ENCODE measurements at places on chromosomes 5 and 9.
A peak's percentile ranks its signal among the peaks of the same experiment; 100 is the strongest.

DNA sequence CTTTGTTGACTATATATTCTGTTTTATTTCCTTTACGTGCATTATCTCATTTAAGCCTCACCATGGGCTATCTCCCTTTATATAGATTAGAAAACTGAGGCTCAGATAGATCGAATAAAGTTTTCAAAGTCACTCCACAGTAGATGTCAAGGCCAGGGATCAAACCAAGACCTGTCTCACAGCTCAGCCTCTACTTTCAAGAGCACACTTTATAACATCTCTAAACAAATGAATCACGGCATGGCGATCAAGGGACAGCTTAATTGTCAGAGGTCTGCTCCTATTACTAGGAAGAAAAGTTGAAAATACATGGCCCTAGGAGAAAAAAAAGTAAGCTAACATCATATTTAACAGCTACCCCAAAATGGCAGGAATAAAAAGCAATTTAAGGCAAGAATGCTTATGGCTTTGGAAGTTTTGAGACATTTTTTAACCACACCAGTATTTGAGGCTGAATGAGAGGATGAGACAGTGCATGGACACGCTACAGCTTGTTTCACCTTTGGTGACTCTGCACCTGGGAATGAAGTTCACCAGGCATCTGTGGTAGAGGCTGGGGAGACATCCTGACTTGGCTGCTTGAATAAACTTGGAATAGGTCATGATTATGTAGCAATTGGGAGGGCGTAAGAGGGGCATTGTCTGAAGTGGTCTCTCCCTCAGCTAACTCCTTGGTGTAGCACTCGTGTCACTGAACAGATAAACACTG lies 486.8 kb upstream of the WWC1 start:
- DNase-seq: no peak

GRCh38 chr5:133521801-133522200 lies 90.5 kb downstream of the FSTL4 start:
- DNase-seq: no peak

DNA sequence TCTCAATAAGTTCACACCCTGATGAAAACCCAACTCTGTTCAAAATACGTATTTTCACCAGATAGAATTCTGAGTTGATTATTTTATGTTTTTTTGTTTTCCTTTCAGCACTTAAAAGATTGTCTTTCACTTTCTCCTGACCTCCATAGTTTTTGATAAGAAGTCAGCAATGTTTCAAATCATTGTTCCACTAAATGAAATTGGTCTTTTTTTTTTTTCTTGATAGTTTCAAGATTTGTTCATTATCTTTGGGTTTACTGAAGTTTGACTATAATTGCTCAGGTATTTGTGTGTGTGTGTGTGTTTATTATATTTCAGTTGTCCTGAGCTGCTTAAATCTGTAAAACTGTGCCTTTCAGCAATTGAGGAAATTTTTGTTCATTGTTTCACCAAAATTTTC lies 498.7 kb downstream of the TLE1 start:
- DNase-seq: no peak

DNA sequence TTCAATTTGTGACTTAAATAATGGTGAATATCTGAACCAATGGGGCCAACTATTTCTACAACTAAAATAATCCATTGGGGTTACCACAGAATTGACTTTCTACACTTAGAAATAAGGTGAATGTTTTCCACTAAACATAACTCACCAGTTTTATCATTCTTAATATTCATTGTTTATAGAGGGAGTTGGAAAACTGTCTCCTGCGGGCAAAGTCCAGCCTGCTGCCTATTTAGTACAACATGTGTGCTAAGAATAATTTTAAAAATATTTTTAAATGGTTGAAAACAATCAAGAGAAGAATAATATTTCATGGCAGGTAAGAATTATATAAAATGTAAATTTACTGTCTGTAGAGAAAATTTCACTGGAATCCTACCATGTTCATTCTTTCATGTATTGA lies 45.2 kb upstream of the ZFAND5 start:
- no peak for DNase-seq

DNA sequence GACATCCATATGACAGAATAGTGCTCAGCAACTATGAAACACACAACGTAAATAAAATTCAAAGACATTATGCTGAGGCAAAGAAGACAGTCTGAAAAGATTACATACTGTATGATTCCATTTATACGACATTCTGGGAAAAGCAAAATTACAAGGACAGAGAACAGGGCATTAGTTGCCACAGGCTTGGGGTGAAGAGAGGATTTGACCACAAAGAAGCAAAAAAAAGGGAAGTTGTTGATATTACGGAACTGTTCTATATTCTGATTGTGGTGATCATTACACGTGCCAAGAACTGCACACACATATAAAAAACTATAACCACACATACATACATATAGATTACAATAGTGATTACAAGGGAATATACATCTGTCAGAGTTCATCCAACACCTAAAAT lies 24.1 kb downstream of the CDK5RAP2 start:
- DNase-seq: no peak

- DNase-seq: no peak
These were observed 27.5 kb downstream of the ZNF618 start for GRCh38 chr9:113903514-113904077.

DNA sequence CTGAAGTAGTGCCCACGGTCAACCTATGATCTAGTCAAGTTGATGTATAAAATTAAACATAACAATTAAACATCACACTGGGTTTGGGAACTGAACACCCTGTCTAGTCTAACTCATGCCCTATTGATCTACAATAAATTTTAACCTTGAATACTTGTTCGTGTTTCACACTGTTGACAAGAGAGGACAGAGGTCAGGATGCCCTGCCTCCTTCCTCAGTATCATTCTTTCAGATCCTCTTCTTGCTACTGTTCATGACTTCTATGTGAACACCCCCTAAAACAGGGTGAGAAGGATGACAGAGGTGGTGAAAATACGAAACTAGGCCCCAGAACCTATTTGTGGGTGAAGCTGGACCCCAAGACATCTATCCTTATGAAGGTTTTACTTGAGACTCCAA lies 8.1 kb upstream of the MAT2B start:
- DNase-seq: no peak

- DNase-seq: no peak
These were observed 14.8 kb upstream of the SLC25A51 start for GRCh38 chr9:37918665-37919170.

DNA sequence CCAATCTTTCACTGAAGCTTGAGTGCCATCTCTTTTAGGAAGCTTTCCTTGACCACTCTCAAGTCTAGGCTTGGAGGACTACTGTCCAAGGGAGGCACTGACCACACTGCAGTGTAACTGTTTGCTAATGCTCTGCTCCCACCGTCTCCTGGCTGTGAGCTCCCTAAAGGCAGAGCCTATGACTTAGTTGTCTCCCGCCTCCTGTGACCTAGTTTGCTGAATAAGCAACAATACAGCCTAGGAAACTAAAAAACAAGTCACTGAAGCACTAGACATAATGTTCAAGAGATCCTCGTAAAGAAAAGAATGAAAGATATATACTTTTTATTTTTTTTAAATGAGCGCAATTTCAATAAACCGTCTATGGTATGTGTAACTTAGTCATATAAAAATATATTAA lies 31.4 kb downstream of the LIX1 start:
- DNase-seq: no peak

DNA sequence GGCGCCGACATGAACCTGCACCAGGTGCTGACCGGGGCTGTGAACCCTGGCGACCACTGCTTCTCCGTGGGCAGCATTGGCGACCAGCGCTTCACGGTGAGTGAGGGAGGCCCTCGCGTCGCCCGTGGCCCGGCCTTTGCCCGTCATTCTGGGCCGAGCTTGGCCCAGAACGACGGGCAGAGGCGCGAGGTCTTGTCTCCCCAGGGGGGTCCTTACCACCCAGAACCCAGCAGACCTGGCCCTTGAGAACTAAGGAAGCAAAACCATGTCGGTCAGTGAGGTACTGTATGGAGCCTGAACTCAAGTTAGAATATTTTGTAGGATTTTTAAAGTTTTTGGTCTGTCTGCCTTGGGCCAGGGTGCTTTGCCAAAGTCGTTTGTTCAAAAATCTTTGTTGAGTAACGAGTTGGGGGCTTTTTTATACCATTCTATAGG lies 691 bp downstream of the DMXL1 start:
- DNase-seq: no peak

DNA sequence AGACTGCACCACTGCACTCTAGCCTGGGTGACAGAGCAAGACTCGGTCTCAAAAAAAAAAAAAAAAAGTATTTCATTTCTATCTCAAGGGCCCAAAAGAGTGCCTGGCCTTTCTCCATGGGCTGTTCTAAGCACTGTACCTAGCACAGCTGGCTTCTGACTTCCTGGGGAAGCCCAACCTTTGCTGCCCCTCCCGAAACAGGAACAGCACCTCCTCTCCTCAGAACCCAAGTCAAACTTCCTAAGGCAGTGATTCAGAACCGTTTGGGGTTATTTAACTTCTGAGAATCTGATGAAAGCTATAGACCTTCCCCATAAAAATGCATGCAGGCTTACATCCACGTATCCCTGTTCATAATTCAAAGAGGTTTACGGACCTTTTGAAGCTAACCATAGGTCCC lies 57.8 kb downstream of the NRG2 start:
- DNase-seq: no peak

DNA sequence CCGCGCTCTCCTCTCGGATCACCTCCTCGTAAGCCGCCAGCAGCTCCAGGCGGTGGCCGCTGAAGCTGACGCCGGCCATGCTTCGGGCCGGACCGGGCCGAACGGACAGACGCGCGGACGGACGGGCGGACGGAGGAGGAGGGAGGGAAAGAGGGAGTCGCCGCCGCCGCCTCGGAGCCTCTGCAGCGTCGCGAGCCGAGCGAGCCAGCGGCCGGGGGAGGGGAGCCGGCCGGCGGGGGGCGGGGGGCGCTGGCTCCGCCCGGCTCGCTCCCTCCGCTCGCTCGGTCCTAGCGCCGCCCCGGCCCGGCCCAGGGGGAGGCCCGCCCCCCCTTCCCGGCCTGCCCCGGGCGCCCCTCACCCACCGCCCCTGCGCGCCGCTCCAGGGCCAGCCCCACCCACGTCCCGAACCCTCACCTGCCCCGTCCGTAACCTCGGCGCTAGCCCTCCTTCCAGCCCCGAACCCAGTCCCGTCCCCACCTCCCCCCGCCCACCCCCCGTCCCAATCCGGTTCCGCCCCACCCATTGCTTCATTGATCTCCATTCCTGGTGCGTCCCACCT lies at the start of gene DBN1:
Gene DBN1 (minus strand): TSS at position 192 of the 559 bp plus-strand sequence. CDS start 113 bp downstream, at position 79.
- DNase-seq: no peak

GRCh38 chr9:89278997-89279739 lies 31.8 kb upstream of the CKS2 start:
- no peak for DNase-seq

- no peak for DNase-seq
These were observed 9.3 kb upstream of the SCGB3A1 start for GRCh38 chr5:180600554-180601041.

DNA sequence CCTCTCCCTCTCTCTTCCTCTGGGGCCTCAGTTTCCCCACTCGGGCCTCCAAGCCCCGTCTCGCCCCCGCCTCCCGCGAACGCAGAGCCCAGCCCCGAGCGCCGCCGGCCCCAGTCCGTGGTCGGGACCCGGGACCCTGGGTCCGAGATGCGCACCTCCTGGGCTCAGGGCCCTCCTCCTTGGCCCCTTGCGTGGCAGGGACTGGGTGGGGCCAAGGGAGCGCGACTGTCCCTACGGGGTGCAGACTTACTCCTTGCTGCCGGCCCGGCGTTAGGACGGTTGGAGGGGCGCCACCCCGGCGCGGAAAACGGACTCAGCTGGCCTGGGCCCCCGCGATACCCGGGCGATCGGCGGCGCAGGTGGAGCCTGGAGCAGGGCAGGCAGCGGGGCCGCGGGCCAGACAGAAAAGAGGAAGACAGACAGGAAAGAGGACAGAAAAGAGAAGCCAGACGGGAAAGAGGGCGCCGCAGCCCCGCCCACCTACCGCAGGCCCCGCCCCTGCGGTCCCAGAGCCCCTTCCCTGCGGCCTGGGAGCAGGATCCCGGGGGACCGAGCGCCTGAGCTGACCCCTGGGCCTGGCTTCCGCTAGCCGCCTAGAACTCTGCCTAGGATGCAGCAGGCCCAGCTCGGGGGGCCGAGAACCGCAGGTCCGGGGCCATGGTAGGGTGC lies at the start of gene GBGT1:
Gene GBGT1 (minus strand): TSS at position 411 of the 669 bp plus-strand sequence. CDS start 1,502 bp downstream, outside the sequence.
- peak; percentile 38 for DNase-seq

DNA sequence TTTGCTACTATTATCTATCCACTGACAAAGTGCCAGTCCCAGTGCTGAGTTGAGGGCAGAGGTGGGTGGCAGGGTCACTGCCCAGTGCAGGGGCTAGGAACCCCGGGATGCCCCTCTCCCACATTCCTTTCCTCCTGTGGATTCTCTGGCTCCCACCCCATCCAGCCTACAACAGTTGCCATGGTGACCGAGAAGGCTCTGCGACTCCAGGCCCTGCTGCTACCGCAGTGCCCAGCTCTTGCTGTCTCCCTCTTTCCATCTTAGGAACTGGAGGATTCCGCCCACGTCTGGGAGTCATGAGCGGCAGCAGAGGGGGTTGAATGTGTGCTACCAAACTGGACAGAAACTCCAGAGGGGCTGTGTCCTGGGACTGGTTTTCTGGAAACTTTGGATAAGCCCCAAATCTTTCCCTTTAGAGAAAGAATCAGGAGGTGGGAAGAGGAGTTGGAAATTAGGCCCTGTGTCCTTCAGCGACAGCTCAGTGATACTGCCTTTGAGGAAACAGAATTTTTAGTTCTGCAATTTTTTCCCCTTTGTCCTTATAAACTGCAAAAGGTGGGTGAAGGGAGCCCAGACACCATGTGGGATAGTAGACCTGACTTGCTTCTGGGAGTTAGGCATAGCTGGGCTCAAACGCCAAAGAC lies 20.7 kb upstream of the C5orf47 start:
- no peak for DNase-seq

DNA sequence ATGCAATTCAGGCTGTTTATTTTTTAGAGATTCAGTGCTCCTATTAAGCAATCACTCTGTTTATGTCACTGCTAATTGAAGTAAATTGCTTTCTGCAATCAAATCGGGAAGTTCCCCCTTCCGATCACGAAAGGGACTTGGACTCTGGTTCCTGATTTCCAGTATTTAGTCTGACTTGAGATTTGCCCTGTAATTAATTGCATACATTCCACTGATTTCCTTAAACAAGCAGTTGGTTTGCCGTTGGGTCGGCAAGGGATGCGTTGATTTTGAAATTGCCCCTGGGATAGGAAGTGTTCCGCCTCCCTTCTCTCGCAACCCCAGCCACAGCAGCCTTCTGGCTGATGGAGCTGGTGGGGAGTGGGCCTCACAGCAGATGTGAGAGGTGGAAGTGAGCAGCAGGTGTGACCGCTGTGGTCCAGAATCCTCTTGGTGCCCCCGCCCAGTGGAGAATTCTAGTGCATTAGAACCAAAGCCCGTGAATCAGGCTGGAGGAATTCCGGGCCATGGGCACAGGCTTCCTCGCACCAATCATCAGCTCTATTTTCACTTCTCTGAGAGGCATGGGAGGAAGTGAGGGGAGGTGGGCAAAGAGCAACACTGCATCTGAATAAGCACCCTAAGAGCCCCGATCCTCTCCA lies 102.5 kb downstream of the SPRY4 start:
- DNase-seq: no peak

GRCh38 chr9:101585740-101586139 lies 9.0 kb downstream of the PPP3R2 start:
- no peak for DNase-seq

GRCh38 chr9:124855944-124856765 lies 2.9 kb downstream of the WDR38 start:
- no peak for DNase-seq

GRCh38 chr5:54766748-54767147 lies 218.6 kb downstream of the ESM1 start:
- DNase-seq: no peak
